Coronary artery (tissue), 2 donors: ENCODE measurements at places on chromosomes 5 and 9.

DNA sequence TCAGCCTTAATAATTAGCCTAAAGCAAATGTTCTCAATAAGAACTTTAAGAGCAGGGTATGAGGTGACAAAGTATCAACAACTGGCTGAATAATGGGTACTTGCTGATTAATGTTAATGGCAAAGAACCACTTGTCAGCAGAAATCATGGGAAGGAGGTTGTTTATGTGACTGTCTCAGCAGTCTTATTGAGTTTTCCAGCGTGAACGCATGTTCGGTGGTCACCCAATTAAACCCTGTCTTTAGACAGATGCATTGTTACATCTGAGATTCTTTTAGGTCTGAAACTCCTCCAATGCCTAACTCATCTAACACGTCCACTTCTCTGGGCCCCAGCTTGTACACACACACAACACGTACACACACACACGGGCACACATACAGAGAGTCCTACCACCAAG lies 18.2 kb upstream of the TSSK1B start:
- no peak for DNase-seq

GRCh38 chr9:133619791-133620190 lies 10.6 kb upstream of the FAM163B start:
- no peak for DNase-seq

DNA sequence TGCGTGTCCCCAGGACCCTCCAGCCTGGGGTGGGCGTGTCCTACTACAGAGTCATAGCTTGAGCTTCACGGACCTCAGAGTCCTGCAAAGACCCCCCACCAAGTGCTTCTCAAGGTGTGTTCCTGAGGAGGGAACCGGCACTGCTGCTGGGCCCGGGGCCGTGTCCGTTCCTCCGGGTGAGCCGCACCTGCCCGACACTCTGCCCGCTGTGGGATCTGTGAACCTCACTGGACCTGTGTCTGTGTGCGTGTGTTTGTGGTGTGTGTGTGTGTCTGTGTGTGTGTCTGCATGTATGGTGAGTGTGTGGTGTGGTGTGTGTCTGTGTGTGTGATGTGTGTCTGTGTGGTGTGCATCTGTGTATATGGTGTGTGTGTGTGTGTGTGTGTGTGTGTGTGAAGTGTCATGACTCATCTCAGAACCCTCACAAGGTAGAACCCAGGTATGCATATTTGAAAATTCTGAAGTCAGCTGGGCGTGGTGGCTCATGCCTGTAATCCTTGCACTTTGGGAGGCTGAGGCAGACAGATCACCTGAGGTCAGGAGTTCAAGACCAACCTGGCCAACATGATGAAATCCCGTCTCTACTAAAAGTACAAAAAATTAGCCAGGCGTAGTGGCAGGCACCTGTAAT lies 40.9 kb upstream of the RXRA start:
- no peak for DNase-seq

DNA sequence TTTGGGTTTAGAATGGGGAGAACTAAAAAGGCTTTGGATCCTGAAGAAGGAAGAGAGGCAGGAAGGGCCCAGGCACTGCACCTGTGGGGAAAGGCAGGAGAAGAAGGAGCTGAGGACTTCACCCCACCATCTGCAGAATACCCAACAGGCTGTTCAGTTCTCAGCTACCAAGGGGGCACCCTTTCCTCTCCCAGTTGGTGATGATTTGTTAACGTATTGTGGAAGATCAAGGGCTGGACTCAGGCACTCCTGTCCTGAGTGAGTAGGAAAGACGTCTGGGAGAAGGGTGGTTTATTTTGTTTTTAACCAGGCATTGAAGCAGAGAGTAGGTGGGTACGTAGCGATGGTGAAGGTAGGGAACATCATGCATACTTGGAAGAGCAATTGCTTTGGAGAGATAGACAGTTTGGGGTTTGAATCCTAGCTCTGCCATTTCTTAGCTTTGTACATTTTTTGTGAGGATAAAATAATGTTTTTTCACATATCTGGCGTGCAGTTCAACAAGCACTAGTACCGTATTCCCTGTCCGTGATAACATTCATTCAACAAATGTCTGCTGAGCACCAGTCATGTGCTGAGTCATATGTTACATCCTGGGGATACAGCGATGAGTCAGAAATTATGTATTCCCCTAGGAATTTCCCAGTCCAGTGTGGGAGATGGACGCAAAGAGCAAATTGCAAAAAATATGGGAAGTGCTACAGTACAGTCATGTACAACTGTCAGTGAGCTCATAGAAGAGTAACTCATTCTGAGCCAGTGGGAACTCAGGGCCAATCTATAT lies 2.1 kb downstream of the MSANTD3 start:
- no peak for DNase-seq

GRCh38 chr5:56649569-56649968 lies 165.8 kb upstream of the MAP3K1 start:
- DNase-seq: no peak

GRCh38 chr5:154970759-154971158 lies 29.9 kb downstream of the MRPL22 start:
- no peak for DNase-seq

DNA sequence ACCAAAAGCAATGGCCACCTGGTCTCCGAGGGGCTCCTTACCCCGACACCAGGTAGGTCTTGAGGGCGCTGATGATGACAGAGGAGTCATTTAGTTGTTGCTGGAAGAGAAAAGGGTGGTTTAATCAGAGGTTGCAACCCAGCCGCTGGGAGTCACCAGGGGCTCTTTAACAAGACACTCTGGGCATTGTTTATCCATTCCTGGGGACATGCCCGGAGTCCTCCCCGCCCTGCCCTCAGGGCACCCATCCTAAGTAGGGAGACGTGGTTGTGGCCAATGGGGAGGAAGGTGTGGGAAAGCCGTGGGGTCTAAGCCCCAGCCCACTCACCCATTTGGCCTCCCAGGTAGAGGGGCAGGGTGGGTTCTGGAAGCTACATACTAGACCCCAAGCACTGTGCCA lies 3.1 kb downstream of the PTGES2 start:
- DNase-seq: no peak

DNA sequence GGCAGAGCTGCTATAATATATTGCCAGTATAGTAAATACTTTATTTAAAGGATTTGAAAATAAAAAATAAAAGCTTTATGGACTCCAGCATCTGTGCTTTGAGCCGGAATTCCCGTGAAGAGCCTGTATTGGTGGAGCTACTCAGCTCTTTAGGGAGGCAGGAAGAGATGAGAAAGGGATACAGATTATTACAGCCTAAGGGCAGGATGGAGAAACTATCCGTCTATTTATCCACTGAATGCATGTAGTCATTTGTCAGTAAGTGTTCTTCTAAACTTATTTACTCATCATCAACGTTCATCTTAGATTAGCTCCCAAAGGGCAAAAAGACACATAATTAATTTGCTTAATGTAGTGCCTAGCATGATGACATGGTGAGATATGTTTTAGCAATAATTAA lies 48.4 kb downstream of the SLC1A1 start:
- no peak for DNase-seq

DNA sequence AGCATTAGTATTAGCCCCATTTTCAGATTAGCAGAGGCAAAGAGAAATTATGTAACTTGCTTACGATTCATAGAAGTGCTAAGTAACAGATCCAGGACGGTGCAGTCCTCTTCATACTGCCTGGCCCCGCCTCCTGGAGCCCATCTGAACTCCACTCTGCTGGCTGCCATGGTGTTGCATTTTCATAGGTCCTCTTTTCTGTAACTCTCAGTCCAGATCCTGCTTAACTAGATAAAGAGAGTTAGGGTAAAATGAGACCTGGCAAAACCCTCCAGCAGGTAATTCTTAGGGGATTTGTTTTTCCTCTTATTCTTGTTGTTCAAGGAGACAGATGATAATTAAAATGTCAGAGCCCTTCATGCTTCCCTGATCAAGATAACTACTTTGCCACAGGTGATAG lies 135.1 kb upstream of the EFNA5 start:
- no peak for DNase-seq

DNA sequence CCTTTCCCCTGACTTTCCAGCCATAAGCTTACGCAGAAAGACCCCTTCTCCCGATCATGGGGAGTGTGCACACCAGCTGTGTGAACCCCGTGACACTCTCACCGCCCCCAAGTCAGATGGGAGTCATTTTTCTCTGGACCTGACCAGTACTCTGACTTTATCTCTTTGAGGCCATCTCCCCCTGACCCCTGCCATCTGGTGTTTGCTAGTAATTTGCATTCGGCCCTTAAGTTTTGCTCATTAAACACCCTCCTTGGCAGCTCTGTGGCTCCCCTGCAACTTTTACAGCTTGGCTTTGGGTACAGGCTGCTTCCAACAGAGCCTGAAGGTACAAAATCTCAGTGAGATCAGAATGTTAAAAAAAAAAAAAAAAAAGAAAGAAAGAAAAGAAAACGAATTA lies 43.9 kb downstream of the PDZD2 start:
- DNase-seq: no peak

DNA sequence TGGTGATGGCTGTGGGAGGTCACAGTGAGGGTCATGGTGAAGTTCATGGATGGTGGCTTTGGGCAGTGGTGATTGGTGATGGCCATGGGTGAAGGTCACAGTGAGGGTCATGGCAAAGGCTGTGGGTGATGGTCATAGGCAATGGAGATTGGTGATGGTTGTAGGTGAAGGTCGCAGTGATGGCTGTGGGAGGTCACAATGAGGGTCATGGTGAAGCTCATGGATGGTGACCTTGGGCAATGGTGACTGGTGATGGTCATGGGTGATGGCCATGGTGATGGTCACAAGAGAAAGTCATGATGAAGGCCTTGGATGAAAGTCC lies 115.6 kb upstream of the IRX4 start:
- DNase-seq: no peak

DNA sequence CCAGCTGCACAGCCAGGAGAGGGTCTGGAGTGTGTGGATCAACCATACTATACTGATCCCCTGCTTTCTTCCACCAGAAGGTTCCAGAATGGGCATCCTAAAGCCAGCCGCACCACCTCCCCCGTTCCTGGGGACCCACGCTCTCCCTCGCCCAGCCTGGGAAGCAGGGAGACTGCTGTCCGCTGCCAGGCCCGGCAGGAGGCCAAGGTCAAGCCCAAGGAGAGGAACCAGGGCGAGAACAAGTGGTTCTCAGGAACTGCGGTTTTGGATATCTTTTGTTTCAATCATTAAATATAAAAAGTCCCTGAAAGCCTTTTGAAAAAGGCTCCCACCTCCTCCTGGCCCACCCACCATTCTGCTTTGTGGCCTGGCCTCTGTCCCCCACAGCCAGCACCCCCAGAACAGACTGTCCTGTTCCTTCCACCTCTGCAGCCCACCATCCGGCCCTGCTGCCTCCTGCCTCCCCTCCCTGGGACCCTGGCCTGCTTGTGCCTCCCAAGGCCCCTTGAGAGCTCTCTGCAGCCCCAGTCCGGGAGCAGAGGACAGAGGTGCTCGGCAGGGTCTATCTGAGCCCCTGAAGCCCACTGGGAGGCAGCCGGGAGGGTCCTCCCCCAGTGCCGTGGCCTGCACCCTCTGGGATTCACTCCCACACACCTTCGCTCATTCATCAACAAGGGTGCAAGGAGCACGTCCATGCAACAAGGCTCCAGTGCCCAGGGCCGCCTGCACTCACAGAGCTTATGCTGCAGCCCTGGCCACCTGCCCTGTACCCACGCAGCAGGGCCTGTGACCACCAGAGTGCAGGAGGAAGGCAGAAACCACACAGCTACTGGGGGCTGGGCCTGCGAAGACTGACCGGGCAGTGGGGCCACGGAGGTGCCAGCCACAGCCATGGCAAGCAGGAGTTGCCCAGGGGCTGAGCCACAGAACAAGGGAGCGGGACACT lies 614 bp upstream of the LCN6 start:
- DNase-seq: no peak

DNA sequence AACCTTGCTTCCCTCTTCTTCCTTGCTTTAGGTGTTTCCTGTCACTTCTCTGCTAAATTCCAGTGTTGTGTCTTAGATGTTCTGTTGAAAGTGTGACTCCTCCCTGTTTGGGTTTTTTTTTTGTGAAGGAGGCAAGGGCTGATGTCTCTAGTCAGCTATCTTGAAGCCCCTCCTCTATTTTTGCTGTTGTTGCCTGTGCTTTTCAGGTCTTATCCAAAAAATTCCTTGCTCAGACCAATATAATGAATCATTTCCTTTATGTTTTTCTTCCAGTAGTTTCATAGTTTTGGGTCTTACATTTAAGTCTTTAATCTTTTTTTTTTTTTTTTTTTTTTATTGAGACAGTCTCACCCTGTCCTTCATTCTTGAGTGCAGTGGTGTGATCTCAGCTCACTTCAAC lies 22.3 kb downstream of the RIC1 start:
- no peak for DNase-seq

DNA sequence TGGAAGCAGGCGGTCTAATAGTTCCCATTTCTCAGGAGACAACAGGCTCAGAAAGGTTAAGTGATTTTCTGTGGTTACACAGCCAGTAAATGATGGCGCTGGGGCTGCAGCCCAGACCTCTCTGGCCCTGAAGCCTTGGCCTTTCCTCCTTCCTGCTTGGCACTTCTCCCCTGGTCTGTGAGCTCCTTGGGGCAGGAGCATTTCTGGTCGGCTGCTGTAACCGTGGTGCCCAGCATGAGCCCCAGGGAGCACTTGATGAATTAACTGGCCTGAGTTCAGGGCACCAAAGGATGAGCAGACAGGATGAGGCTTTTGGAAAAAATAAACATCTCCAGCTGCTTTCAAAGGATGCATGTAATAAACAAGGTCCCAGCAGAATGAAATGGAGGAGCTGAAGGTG lies 30.2 kb downstream of the CDHR2 start:
- no peak for DNase-seq

- DNase-seq: peak; percentile 81
These were observed at the start of gene ADRA1B for GRCh38 chr5:159915904-159916840. Gene ADRA1B, plus strand, starts transcription at chr5:159916482. Its CDS starts 424 bp downstream, at chr5:159916906.

- DNase-seq: no peak
These were observed 209.3 kb upstream of the PPP1R2B start for GRCh38 chr5:156640691-156641241.

GRCh38 chr9:68443624-68444023 lies 87.2 kb downstream of the PGM5 start:
- no peak for DNase-seq

DNA sequence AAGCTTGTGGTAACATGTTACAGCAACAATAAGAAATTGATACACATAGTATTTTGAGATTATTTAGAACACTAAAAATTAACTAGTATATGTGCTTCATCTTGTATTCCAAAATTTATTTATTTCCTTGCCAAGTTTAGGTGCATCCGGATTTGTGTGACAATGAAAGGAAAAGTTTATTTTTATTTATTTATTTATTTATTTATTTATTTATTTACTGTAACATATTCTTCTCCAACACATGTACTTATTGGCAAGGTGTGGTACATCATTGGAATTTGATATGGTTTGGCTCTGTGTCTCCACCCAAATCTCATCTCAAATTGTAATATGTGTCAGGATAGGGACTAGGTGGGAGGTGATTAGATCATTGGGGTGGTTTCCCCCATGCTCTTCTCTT lies 373.3 kb upstream of the EDIL3 start:
- DNase-seq: no peak

- no peak for DNase-seq
These were observed 2.9 kb downstream of the UCK1 start for GRCh38 chr9:131528186-131528585.

GRCh38 chr9:106751681-106752080 lies 111.3 kb upstream of the ZNF462 start:
- DNase-seq: no peak

GRCh38 chr9:136251264-136252115 lies 5.9 kb upstream of the QSOX2 start:
- no peak for DNase-seq

- DNase-seq: no peak
These were observed 77.3 kb downstream of the SLC25A46 start for GRCh38 chr5:110815916-110816605.
